ENCODE measurements at places on chromosomes 16 and 17. TPM values are rescaled to one million over a fixed set of nuclear protein-coding genes. Genes with fewer than 3 reads are reported as not detected.

- no peaks in the 10 kb centered on the region for H3K4me1 ChIP-seq
- H3K27ac ChIP-seq = no peak overlapping the region
- no peak overlapping the region for H3K4me3 ChIP-seq
- no peak for DNase-seq
- peaks cover 4% of the 10 kb centered on the region for H3K36me3 ChIP-seq
- no peaks in the 10 kb centered on the region for H3K27me3 ChIP-seq
These were observed 65.7 kb downstream of the PARN start for GRCh38 chr16:14564323-14564722.

GRCh38 chr16:70267516-70267915 is 15.8 kb upstream of the EXOSC6 start:
- no peak for DNase-seq
- no peaks in the 10 kb centered on the region for H3K4me1 ChIP-seq
- no peak overlapping the region for H3K4me3 ChIP-seq
- peaks cover 89% of the 10 kb centered on the region for H3K36me3 ChIP-seq
- no peak overlapping the region for H3K27ac ChIP-seq

DNA sequence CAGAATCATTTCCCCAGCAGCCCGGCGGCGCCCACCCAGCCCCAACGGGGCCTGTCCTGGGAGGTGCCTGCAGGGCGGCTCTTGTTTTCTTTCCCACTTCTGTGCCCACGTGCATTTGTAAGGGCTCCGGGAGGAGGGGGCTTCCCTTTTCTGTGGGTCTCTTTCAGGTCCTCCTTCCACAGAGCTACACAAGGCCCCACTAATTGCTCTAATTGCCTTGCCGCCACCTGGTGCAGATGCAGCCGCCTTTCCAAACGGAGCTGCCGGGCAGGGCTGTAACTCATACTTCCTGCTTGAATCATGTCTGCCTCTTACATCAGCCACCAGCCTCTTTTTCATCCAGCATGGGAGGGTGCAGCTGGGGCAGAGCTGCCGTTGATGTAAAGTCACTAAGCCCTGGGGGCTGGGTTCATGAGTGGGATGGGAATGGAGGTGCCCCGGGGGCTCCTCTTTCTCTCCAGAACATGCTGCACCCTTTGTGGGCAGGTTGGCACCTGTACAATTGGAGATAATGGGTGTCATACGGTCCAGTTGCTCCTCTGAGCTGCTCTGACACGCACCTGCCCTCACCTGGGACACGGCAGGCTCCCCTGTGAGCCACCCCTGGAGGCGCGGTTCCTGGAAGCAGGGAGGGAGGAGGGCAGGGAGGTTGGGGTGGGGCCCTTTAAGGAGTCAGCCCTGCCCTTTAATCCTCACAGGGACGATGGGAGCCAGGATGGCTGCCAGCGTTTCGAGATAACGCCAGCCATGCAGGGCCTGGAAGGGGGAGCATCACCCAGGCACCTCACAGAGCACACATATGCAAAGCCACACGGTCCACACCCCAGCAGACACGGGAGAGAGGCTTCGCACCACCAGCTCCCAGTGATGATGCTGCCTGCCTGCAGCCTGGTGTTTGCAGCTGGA is 41.1 kb upstream of the KLHDC4 start:
- H3K27me3 ChIP-seq = no peaks in the 10 kb centered on the region
- no peaks in the 10 kb centered on the region for H3K36me3 ChIP-seq
- DNase-seq = peak; percentile 16
- no peak overlapping the region for H3K27ac ChIP-seq
- H3K4me1 ChIP-seq = peaks cover 5% of the 10 kb centered on the region
- H3K4me3 ChIP-seq = peak overlapping the region; percentile 70

GPR179 gene
- 0.42 TPM for total RNA-seq

PRR35 gene
- total RNA-seq = not detected

ARMC5 gene
- 10.8 TPM for total RNA-seq

SRR gene
- total RNA-seq = 20.8 TPM

GRCh38 chr17:77390870-77391269 is 250.1 kb downstream of the SEC14L1 start:
- no peaks in the 10 kb centered on the region for H3K36me3 ChIP-seq
- H3K27me3 ChIP-seq = no peaks in the 10 kb centered on the region
- H3K4me3 ChIP-seq = no peak overlapping the region
- peak overlapping the region; percentile 79 for H3K27ac ChIP-seq
- no peak for DNase-seq
- peaks cover 85% of the 10 kb centered on the region for H3K4me1 ChIP-seq

MYH11 gene
- total RNA-seq = 2,411 TPM

GRCh38 chr16:49854796-49855203 is 1.1 kb downstream of the ZNF423 start:
- no peaks in the 10 kb centered on the region for H3K27me3 ChIP-seq
- DNase-seq = no peak
- H3K4me1 ChIP-seq = peaks cover 32% of the 10 kb centered on the region
- H3K27ac ChIP-seq = peak overlapping the region; percentile 80

DNA sequence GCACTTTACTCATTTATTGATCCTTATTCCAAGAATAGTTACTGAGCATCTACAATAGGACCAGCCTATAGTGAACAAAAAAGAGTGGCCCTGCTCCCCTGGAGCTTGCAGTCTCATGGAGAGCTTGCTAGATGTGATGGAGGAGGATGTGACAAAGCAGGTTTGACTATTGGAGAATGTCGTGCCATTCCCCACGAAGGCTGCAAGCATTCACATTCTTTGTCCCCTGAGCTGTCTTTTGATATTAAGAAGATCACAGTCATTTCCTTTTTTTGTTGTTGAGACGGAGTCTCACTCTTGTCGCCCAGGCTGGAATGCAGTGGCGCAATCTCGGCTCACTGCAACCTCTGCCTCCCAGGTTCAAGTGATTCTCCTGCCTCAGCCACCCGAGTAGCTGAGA is 115.0 kb upstream of the ADAMTS18 start:
- H3K36me3 ChIP-seq = no peaks in the 10 kb centered on the region
- no peaks in the 10 kb centered on the region for H3K4me1 ChIP-seq
- H3K4me3 ChIP-seq = no peak overlapping the region
- no peak overlapping the region for H3K27ac ChIP-seq

DNA sequence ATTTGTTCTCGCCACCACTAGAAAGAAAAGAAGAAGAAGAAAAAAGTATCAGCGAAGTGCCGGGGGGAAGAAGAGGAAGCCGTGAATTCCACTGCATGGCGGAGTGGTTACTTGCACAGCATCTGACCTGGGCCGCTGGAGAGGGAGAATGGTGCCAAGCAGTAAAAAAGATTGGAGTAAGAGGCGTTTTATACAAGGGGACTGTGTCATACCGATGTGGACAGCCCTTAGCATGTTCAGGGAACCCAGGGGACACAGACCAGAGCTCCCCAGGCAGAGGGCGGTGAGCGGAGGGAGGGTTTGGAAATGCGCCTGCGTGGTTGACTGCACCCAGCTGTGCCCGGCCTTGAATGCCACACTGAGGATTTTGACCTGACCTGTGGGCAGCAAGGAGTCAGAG is 52.8 kb downstream of the PLXDC1 start:
- H3K4me1 ChIP-seq = peaks cover 11% of the 10 kb centered on the region
- H3K36me3 ChIP-seq = no peaks in the 10 kb centered on the region
- H3K4me3 ChIP-seq = no peak overlapping the region

DNA sequence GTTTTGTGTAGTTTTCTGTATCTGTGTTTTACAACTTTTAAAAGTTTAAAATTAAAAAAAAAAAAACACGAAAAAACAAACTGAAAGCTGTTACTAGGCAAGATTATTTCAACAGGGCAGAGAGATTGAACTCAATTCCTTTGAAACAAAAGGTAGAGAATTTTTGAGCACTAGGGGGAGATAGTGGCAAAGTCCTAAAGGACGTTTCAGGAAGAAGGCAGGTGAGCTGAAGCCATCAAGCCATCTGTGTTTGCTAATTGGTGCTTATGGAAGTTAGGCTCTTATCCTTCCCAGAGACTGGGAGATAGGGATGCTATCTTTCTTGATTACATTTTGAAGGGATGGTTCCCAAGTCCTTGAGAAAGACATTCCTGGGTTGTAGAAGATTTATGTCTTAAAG is 70.6 kb upstream of the CLEC3A start:
- no peak overlapping the region for H3K4me3 ChIP-seq
- no peak overlapping the region for H3K27ac ChIP-seq
- no peaks in the 10 kb centered on the region for H3K27me3 ChIP-seq

ASPA gene
- 2.6 TPM for total RNA-seq

DNA sequence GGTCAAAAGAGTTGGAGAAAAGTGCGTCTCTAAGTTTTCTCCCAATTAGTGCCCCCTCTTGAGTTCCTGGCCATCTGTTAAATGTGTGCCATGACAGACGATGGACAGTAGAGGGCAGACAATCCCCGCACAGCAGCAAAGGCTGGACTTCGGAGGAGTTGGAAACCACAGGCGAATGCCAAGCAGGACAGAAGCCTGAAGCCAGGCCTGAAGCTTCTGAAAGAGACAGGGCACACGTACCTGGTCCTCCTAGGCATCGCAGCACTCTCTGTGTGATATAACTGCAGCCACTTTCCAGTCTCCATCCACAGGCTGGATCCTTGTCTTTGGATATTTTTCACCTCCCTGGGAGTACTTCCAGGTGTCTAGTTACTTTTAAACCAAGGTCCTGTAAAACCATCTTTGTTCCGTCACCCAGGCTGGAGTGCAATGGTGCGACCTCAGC is 14.5 kb downstream of the C17orf100 start:
- H3K27me3 ChIP-seq = no peaks in the 10 kb centered on the region
- H3K27ac ChIP-seq = no peak overlapping the region
- H3K4me3 ChIP-seq = no peak overlapping the region
- no peak for DNase-seq
- no peaks in the 10 kb centered on the region for H3K36me3 ChIP-seq

GRCh38 chr17:36980280-36980761 is 31.6 kb downstream of the AATF start:
- peaks cover 7% of the 10 kb centered on the region for H3K4me1 ChIP-seq
- no peaks in the 10 kb centered on the region for H3K36me3 ChIP-seq
- DNase-seq = no peak

DNA sequence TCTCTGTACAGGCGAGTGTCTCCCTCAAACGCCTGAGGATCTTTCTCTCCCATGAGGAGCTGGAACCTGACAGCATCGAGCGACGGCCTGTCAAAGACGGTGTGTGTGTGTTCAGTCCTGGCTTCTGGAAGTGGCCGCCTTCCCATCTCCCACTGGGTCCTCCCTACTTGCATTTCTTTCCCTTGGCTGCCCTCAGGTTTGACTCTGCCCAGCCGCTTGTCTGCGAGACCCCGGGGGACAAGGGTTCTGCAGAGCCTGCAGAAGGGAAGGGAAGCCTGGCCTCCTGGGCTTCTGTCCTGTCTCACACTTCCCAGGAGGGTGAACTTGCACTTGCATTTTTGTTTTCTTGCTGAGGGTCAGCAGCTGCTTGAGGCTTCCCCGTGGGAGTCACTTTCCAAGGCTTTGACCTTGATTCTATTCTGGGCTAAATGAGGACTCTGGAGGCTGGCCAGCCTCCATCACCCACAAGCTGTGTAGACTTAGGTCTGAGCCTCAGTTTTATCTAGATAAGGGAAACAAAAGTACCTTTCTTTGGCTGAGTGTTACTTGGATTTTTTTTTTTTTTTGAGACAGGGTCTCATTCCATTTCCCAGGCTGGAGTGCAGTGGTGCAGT is 122.3 kb downstream of the ABCC1 start:
- peaks cover 10% of the 10 kb centered on the region for H3K36me3 ChIP-seq
- H3K4me3 ChIP-seq = no peak overlapping the region
- no peak for DNase-seq
- H3K27me3 ChIP-seq = no peaks in the 10 kb centered on the region
- H3K4me1 ChIP-seq = peaks cover 55% of the 10 kb centered on the region

DNA sequence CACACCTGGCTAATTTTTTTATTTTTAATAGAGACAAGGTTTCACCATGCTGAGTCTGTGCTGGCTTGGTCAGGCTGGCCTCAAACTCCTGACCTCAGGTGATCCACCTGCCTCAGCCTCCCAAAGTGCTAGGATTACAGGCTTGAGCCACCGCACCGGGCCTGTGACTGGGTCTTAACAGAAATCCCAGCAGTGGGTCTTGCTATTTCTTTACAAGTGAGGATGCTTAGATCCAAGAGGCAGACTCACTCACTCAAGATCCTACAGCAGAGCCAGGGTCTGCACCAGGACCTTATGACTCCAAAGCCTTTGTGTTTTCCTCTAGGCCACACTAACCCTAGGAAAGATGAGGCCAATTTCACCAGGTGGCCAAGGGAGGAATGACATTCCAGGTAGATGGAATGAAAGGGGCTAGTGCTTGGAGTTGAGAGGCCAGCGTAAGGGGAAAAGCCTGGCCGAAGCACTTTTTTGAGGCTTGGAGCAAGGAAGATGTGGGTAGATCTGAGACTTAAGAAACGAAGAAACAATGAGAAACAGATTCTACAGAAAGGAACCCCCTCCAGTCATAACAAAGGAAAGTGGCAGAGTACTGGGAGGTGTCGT is 5.7 kb upstream of the STAT5A start:
- no peaks in the 10 kb centered on the region for H3K36me3 ChIP-seq
- no peak overlapping the region for H3K4me3 ChIP-seq
- no peak overlapping the region for H3K27ac ChIP-seq
- peaks cover 8% of the 10 kb centered on the region for H3K4me1 ChIP-seq
- H3K27me3 ChIP-seq = no peaks in the 10 kb centered on the region
- no peak for DNase-seq

DNA sequence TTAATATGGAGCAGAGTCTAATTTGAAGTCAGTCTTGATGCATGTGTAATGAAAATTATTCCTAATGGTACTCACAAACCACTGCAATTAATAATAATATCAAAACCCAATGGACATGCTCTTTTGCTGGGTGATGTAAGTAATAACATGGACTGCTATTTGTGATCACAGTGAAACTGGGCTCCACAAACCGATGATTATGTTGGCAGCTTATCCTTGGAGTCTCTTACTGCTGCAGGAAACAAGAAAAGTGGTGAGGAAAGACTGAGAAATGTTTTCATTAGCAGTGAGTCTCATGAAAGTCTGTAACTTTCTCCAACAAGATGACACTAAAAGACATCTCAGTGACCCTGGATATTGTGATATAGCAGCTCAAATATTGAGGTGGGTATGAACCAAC is 45.2 kb downstream of the TMEM100 start:
- H3K27me3 ChIP-seq = no peaks in the 10 kb centered on the region
- H3K36me3 ChIP-seq = no peaks in the 10 kb centered on the region
- no peak overlapping the region for H3K27ac ChIP-seq
- DNase-seq = no peak

CDR2 gene
- total RNA-seq = 41.2 TPM

SOCS3 gene
- 361 TPM for total RNA-seq

KRTAP2-2 gene
- not detected for total RNA-seq

PLEKHH3 gene
- 54.8 TPM for total RNA-seq

GRCh38 chr16:82715833-82716232 is 89.1 kb downstream of the CDH13 start:
- peak overlapping the region; percentile 36 for H3K4me3 ChIP-seq
- DNase-seq = no peak
- H3K27me3 ChIP-seq = no peaks in the 10 kb centered on the region
- H3K36me3 ChIP-seq = no peaks in the 10 kb centered on the region
- H3K27ac ChIP-seq = peak overlapping the region; percentile 63

GRCh38 chr16:89289428-89290395 is 72.2 kb downstream of the ZNF778 start:
- H3K4me1 ChIP-seq = no peaks in the 10 kb centered on the region
- no peak overlapping the region for H3K27ac ChIP-seq
- H3K27me3 ChIP-seq = no peaks in the 10 kb centered on the region
- peaks cover 36% of the 10 kb centered on the region for H3K36me3 ChIP-seq
- no peak overlapping the region for H3K4me3 ChIP-seq
- no peak for DNase-seq

RASD1 gene
- total RNA-seq = 23.0 TPM

POLR3E gene
- 112 TPM for total RNA-seq

GRCh38 chr16:68563631-68564381 is 24.7 kb downstream of the ZFP90 start:
- no peak overlapping the region for H3K27ac ChIP-seq
- no peaks in the 10 kb centered on the region for H3K27me3 ChIP-seq
- H3K36me3 ChIP-seq = peaks cover 48% of the 10 kb centered on the region
- H3K4me3 ChIP-seq = no peak overlapping the region
- no peaks in the 10 kb centered on the region for H3K4me1 ChIP-seq

HBA2 gene
- 433 TPM for total RNA-seq

KRTAP9-2 gene
- total RNA-seq = not detected
